ENCODE measurements at places on chromosomes 4 and X. TPM values are rescaled to one million over a fixed set of nuclear protein-coding genes. Genes with fewer than 3 reads are reported as not detected.

The PRRG3 gene
- total RNA-seq, result not detected

The SERTM2 gene
- total RNA-seq, result not detected

The PIGA gene
- 22.0 TPM for total RNA-seq

The MAGEC1 gene
- 2.7 TPM for total RNA-seq

The RASSF6 gene
- not detected for total RNA-seq

The ATP2B3 gene
- total RNA-seq, result not detected

Data from SK-MEL-5 (cell line).